ENCODE measurements at places on chromosomes 2 and 18.

- DNase-seq: no peak
Observed at GRCh38 chr18:12254820-12255511, 805 bp downstream of the CIDEA start.

DNA sequence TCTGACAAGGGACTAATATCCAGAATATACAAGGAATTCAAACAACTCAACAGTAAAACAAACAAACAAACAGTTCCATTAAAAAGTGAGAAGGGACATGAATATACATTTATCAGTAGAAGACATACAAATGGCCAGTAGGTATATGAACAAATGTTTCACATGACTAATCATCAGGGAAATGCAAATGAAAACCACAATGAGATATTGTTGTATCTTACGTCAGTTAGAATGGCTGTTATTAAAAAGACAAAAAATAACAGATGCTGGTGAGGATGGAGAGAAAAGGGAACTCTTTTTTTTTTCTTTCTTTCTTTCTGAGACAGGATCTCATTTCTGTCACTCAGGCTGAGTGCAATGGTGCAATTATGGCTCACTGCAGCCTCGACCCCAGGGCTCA lies 175.5 kb downstream of the CAMKMT start:
- DNase-seq: no peak

- DNase-seq: no peak
Observed at GRCh38 chr18:58608216-58608615, 20.7 kb downstream of the ALPK2 start.

DNA sequence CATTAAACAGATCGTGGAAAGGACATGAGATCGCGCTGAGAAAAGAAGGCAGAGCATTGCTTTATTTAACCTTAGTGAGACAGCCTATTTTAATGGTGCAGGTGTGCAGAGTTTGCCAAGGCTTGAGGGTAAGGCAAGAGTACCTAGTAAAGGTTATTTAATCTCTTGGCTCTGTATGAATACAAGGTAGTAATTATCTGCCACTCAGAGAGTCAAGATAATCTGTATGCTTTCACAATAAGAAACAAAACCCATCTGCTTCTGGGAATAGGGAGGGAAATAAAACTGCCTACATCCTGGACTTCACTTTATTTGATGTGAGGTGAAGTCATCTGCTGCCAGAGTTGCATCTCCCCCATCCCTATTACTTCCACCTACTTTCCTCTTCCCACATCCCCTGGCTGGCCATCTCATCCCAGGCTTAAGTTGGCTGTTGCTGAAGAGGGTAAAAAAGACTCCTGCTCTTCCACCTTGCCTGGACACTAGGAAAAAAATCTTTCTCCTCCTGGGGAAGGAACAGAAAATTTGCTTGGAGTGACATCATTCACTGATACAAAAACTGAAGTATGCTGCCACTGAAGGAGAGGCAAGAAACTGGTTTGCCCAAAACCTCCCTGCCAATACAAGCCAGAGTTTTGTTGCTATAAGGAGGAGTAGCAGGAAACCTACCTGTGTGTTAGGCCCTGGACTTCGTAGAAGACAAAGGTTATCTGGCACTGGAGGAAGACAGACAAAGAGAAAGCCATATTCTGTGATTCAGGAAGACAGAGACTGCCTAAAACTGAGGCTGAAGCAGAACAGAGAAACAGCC lies 35.8 kb upstream of the ARHGAP25 start:
- no peak for DNase-seq

- DNase-seq: no peak
Observed at GRCh38 chr2:29923110-29923721, 1.8 kb upstream of the ALK start.

- DNase-seq: no peak
Observed at GRCh38 chr18:58669731-58670378, 1.4 kb upstream of the MALT1 start.

DNA sequence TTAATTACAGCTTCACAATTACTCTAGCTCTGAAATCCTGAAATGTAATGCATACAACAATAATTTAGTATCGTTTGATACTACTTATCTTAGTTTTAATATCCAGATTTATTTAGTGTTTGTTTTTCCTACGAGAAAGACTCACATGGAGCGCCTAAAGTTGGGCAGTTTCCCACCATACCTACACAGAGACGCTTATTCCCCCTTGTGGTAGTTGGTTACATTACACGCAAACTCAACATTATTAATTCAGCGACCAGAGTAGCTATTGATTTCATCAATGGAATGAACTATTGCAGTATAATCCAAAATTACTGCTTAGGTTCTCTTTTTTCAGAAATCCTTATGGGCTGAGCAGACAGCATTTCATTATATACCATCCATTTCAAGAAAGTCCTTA lies 164.0 kb upstream of the REG3G start:
- no peak for DNase-seq

GRCh38 chr2:14656146-14656545 lies 23.6 kb downstream of the LRATD1 start:
- DNase-seq: no peak

DNA sequence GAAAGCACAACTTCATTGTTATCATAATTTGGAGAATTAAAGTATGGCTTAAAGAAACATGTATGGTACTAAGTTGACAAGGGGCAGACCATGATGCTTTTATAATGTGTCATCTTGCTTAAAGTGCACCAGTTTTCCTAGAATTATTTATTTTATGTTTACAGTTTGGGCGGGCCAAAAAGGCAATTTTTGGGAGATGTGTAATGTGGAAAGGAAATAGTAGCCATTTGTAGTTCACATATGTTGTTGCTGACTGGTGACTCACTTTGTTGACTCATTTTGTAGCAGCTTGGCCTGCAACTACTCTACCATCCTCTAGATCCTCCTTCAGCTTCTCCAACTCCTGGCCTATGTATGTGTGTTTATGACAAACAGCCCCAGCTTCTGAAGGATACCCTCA lies 7.7 kb downstream of the ZSCAN30 start:
- no peak for DNase-seq

DNA sequence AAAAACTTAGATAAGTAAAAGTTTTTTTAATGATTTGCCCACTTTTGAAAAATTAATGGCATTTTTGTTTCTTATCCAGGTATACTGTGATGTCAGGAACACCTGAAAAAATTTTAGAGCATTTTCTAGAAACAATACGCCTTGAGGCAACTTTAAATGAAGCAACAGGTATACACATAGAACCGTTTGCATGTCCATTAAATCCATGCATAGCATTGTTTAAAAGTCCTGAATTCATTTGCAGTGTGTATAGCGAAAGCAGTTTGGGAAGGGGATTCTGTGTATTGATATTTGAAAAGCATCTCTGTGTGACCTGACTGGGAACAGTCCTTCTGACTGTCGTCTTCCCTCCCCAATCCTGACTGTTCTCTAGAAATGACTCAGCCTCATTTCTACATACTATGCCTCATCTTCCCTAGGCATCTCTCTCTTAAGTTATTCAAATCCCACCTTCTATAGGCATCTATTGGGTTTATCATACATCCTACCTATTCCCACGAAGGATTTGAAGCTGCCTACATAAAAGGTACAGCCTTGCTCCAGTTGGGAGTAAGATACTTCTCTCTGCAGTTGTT lies 79.2 kb upstream of the MAP3K20 start:
- no peak for DNase-seq

GRCh38 chr2:172953970-172954852 lies 121.4 kb upstream of the MAP3K20 start:
- no peak for DNase-seq

DNA sequence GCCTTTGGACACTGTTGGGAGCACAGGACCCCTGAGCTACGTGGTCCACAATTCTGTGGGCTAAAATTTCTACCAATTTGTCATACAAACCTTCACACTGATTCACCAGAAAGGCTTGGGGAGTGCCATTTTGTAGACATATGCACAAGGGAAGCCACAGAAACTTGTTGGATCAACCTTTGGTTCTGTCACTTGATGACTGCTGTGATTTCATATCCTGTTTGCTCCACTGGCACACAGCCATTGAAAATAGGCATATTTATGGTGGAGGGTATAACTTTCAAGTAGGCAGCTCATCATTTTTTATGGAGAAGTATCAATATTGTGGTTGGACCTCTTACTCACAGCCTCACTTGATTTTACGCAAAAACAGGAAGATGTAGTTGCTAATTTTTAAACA lies 10.5 kb downstream of the NAPG start:
- DNase-seq: no peak

- no peak for DNase-seq
Observed at GRCh38 chr2:144495227-144496091, 24.5 kb downstream of the ZEB2 start.

GRCh38 chr18:74513883-74514205 lies 17.7 kb downstream of the CNDP2 start:
- DNase-seq: no peak

- DNase-seq: no peak
Observed at GRCh38 chr18:34220081-34220815, 4.5 kb downstream of the NOL4 start.

GRCh38 chr2:40144022-40144421 lies 307.9 kb downstream of the SLC8A1 start:
- no peak for DNase-seq

DNA sequence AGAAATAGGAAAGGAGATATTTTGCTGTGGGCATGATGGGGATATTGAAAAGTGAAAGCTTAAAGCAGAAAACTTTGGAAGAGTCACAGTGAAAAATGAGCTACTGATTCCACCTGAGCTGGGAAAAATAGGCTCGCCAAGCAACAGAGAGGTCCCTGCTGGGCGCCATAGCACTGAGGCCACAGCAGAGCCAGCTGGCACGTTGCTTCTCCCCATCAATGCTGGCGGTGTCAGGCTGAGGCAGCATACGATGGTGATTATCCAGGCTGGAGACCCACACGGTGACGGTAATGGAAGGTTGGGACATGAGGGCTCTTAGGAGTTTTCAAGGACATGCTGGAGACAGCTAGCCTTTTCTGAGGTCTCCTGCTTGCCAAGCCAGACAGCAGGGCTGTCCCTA lies 25.8 kb upstream of the DTNB start:
- DNase-seq: no peak

DNA sequence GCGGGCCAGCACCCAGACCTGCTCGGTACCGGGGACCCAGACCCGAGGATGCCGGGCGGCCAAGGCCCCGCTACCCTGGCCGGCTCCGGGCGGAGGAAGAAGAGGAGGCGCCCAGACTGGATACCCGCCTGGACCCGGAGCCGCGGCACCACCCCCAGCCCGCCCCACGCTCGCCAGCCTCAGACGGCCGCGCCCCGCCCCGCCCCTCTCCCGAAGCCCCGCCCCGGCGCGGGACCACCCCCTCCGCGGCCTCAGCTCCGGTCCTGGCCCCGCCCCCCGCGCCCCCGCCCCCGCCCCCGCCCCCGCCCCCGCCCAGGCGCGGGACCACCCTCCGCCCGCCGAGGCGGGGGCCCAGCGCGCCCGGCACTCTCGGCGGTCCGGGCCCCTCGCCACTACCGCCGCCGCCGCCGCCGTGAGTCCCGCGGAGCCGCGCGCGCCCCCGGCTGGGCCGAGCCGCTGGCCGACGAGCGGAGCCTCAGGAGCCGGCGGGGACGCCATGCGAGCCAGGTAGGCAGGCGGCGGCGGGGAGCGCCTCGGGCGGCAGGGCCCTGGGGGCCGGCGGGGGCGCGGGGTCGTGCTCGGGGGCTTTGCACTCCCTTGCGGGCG lies at the start of gene SH3BP4:
TSS of gene SH3BP4 (plus strand) at position 354 of the 606 bp plus-strand sequence. CDS start 82,986 bp downstream, outside the sequence.
- DNase-seq: no peak

GRCh38 chr2:122139739-122140420 lies 384.4 kb downstream of the TSN start:
- no peak for DNase-seq

DNA sequence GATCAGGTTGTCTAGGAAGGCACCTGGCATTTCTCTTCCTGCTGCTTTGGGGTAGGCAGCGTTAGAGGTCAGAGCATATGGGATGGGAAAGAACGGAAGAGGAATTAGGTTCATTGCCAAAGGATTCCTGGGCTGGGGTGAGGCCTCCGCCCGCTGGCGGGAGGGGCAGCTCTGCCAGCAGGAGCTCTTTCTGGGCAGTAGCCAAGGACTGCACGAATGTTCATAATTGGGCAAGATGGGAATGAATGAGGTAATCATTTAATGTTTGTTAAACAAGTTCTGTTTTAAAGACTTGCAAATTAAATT lies 253.9 kb downstream of the AGAP1 start:
- DNase-seq: no peak

DNA sequence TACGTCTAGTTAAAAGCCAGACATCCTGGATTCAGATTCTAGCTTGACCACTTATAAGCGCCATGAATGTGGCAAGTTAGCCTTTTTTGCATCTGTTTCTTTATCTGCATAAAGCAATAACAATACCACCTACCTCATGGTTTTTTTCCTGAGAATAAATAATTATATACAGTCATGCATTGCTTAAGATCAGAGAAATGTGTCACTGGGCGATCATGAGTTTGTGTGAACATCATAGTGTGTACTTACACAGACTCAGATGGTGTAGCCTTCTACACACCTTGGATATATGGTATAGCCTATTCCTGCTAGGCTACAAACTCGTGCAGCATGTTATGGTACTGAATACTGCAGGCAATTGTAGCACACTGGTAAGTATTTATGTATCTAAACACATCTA lies 84.7 kb upstream of the PELI1 start:
- DNase-seq: no peak

GRCh38 chr18:79902640-79903039 lies 48.8 kb downstream of the SLC66A2 start:
- DNase-seq: no peak

DNA sequence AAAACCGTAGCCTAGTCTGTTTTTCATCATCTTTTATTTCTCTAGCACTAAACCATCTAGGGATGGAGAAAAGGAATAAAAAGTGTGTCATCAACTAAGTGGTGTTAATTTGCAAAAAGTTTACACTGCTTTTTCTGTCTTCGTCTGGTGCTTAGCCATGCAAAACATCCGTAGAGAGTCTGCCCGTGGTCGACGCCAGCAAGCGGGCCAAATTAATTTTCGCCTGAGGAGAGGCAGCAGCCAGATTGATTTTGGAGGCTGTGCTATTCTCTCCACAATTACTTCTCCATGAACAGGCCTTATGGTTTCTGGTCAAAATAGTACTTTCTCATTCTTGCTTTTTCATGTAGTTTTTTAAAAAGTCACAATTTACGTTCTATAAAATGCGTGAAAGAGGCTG lies 46.3 kb downstream of the TNFRSF11A start:
- DNase-seq: no peak

DNA sequence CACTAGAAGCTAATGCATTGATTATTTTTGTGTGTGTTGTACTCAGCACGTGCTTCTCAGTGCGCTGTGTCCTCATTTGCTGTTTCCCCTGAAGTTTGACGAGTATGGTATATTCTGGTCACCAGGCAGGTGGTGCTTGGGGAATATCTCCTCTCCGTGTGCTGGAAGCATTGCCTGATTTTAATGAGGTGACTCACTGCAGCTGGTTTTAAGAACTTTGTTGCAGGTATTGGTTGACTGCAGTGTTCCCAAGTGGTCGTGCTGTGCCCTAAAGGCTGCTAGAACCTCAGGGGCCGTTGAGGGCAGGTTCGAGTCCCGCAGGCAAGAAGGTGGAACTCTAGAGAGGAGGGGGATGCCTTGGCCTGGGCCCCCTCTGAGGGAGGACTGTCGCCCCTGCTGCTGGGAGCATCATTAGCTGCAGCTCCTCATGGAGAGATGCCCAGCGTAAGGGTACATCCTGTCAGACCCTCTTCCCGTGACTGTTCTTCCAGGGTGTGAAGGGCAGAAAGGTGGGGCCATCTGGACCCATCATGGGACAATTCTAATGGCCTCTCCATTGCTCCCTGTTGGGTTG lies 82.6 kb downstream of the AGAP1 start:
- DNase-seq: no peak

- no peak for DNase-seq
Observed at GRCh38 chr2:147232225-147232669, 612.6 kb upstream of the ACVR2A start.

Data from stimulated activated CD8-positive, alpha-beta memory T cell treated with anti-CD3 and anti-CD28 coated beads, Interleukin-4, amount 100 ng/mL, for 1 hour (primary cell).